CD4-positive, alpha-beta T cell treated with Interleukin-2 at 100 ng/mL for 4 hours (primary cell): ENCODE measurements at places on chromosomes 16 and 17.

DNA sequence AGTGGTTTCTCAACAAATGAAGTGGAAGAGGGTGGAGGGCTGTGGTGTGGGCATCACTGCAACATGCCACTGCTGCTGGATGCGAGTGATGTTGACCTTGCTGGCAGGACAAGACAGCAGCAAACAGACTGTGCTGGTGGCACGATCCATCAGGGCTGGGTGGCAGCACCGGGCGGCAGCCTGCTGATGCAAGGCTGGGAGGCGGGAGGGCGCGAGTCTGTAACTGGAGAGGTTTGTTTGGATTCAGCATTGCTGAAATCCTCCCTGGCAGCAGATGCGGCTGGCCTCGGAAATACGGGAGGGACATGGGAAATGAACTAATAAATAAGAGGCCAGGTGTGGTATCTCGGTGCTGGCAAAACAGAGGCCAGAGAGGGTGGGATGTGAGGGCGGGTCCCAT lies 224.2 kb downstream of the ENGASE start:
- no peak for DNase-seq

DNA sequence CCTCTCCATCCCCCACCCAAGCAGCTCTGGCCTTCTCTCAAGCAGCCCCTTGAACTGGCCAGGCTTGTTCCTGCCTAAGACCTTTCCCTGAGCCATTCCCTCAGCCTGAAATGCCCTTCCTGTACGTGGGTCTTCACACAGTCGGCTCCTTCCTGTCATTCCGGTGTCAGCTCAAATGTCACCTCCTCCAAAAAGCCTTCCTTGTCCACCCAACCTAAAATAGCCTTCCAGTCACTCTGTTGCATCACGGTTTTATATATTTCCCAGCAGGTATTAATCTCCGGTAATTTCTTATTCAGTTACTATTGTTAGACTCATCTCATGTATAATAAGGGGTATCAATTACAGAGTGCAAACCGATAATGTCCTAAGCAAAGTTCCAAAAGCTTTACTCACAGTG lies 51.8 kb downstream of the C17orf67 start:
- DNase-seq, result no peak

DNA sequence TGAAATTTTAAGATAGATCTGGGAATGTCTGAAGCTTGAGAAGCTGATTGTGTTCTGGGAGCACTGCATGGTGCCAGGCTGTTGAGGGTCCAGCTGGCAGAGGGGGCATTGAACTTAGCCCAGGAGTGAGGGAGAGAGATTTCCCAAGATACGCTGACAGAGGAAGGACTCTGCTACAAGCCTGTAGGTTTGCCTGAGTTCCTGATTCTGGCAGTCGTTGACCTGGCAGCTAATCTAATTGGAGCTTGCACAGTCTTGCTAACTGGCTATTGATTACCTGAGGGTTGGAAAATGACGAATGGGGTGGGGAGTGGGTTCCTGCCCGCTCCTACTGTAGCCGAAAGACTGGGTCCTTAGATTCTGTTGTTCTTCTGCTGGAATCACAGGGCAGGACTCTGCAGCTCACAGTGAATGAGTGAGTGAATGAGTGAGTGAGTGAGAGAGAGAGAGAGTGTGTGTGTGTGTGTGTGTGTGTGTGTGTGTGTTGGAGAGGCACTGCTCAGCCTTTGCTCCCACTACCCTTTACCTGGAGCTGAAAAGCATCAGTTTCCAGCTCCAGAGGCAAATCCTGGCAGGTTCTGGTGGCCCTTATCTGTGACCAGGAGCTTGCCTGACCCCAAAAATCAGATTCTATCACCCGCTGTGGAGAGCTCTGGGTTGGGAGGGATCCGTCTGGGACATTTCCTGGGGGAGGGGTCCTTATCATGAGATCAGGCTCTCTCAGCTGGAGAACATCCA lies 16.7 kb downstream of the CTRL start:
- no peak for DNase-seq

DNA sequence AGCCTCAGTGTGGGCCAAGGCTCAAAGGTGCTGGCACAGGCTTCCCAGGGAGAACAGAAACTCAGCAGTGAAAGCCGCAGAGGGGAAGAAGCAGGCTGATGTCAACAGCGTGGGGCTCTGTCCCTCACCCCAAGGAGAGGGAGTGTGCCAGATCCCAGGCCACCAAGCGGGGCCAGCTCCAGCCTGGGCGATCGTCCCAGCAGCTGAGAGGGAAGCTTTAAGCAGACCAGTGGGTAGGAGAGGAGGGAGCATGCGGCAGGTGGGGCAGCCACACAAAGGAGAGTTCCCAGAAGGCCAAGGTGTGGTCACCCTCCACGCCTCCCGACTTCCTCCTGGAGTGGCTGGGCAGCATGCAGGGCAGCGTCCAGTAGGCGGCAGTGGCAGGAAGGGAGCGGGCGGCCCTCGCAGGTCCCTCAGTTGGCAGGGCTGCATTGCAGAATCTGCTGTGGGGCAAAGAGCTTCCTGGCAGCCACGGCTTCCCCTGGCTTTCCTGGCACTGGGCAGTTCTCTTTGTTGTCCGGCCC lies 6.0 kb downstream of the SYNGR2 start:
- DNase-seq, result no peak

DNA sequence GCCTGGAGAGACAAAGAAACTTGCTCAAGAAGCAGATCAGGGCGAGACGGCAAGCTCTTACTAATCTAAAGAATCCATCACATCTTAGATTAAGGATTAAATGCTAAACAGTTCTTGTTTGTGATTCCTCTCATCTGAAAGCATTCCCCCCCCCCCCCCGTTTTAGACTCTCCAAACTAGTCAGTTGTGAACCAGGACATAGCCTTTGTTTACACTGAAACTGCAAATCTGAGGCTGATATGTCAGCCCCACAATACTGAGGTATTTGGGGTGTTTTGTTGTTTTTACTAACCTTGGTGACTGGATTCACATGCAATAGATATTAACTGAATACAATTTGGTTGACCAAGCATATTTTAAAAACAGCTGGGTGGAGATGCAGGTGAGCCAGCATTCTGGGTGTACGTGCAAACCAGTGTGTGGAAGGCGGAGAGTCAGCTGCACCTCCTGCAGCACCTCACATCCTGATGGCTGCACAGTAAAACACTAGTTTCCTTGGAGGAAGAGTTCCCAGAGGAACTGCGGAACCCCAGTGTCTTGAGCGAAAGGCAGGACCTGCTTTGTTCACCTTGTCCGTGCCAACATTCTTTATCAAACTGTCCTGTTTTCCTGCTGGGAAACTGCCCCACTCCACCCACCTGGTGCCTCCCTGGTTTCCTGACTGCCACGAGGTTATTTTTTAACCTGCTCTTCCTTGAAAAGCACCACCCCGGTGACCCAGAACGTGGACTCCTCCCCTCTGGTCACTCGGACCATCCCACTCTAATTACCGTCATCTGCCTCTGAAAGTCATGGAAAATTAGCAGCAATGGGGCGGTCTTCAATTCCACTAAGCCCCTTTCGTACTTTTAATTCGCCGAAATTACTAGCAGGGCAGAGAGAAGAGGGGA lies 1.2 kb upstream of the YPEL2 start:
- no peak for DNase-seq
